SK-N-SH (cell line): ENCODE measurements at places on chromosomes 3 and 15. TPM values are rescaled to one million over a fixed set of nuclear protein-coding genes. Genes with fewer than 3 reads are reported as not detected.

GRCh38 chr3:177574222-177574856 lies 377.1 kb upstream of the TBL1XR1 start:
- no peak for DNase-seq

DNA sequence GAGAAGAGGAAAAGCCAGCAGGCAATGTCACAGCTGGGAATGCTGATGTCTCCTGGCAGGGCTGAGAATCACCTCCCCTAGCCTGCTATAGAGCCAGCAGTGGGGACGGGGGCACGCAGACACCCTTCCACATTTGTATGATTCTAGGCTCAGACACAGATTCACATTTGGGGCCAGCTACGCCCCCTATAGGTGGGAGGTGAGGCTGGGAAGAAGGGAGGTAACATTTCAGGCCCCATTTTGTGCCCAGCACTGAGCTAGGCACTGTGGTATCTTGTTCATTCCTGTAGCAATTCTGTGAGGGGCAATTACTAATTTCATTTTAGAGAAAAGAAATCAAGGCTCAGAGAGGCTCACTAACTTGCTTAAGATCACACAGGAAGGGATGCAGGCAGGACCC lies 15.9 kb upstream of the ACAD9 start:
- no peak for DNase-seq

GRCh38 chr3:116166121-116166520 lies 279.2 kb downstream of the LSAMP start:
- no peak for DNase-seq

- DNase-seq, result peak; percentile 63
Observed at GRCh38 chr3:11154953-11155325, 646 bp downstream of the HRH1 start.

GRCh38 chr3:11391174-11391879 lies 119.1 kb downstream of the ATG7 start:
- DNase-seq, result no peak

DNA sequence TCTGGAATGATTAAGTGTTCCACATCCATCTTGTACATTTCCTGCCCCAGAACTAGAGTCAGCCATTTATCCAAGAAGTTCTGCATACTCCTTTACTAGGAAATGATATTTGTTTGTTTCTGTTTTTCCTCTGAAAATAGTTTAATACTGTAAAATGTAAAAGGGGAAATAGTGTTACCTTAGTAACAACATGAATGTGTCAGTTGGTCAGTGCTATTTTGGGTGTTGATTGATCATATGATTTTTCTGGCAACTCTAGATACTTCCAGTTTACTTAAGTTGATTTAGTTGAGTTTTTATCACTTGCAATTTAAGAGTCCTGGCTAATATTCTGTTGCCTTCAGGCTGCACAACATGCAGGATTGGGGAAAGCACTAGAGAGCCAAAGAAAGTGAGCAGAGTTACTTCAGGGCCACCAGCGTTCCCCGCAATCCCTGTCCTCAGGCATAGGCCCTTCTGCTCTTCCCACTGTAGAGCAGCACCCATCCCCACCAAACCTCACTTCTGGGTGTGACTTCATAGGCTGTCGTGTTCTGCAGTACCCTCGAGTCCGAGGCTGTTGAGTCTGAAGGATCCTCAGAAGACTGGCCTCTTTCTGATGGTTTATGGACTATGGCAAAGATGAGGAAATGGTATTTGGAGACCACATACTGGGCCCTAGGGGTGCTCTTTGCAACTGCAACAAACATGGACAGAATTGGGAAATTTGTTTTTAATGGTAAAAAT lies 69.0 kb downstream of the CHD2 start:
- DNase-seq, result no peak

GRCh38 chr3:48398701-48399386 lies 26.8 kb downstream of the FBXW12 start:
- DNase-seq, result peak; percentile 7

GRCh38 chr3:177646749-177647148 lies 449.5 kb upstream of the TBL1XR1 start:
- no peak for DNase-seq

DNA sequence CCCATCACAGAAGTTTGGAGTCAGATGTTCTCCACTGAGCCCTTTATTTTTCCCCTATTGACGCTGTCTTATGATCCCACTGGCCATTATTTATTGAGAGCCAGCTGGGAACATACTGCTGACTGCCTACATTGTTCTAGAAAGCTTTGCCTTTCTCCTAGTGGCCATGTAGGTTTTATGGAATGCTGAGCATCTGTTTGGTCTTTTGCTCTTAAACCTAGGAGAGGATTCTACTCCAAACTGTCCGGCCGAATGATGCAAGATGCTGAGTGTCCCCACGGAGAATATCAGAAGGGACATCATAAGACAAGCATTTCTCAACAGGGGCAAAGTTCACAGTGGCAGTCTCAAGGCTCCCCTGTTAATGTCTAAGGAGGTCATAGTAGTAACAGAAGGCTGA lies 171.4 kb downstream of the ARRDC4 start:
- no peak for DNase-seq

- DNase-seq, result no peak
Observed at GRCh38 chr15:60788692-60789103, 309.8 kb upstream of the ICE2 start.

GRCh38 chr3:22007368-22007767 lies 256.4 kb upstream of the ZNF385D start:
- no peak for DNase-seq

DNA sequence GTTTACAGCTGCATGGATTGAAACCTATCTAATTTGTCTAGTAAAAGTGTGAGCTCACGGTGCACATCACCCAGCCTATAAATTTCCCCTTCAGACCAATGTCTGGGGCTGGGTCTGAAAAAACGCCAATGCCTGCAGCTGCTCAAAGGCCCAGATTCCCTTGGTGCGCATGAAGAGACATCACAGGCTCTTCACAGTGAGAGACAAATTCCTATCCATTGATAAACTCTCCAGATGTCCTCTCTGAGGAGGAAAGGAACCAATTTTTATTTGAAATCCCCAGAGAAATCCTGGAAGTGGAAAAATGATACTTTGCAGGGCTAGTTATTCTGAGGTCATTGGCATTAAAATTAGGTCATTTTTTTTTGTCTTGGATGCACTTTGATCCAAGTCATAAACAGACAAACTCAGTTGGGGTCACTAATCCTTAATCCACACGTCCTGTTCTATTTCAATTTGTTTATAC lies 360.5 kb downstream of the EPHA3 start:
- no peak for DNase-seq

GRCh38 chr3:179720196-179720595 lies 67.4 kb downstream of the USP13 start:
- no peak for DNase-seq

- DNase-seq, result no peak
Observed at GRCh38 chr3:182947888-182948287, 32.5 kb downstream of the DCUN1D1 start.

DNA sequence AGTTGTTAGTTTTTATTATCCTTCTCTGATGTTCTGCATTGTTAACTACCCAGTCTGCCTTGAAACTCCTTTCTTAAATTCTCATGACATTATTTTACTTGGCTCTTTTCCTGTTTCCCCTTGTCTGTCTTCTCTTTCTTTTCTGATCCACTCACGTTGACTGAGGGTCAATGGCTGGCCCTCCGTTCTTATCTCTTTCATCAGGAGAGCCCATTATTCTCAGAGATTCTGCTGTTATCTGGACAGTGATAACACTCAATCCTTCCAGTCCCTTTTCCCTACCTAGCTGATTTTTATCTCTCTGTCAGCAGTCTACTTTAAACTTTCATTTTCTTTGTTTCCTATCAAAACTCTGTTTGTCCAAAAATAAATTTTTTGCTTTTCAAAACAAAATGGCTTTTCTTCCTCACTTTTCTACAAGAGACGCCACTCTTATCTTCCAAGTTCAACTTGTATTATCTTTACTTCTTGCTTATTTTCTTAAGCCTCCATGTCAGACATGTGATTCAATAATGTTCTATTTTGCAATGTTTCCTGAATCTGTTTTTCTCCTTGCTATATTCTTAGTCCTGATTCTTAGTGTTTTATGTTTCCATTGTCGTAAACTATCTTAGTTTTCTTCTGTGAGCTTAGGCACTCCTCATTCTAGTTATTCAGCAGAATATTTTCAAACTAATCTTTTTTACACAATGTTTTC lies 120.2 kb downstream of the NEDD4 start:
- DNase-seq, result peak; percentile 10

DNA sequence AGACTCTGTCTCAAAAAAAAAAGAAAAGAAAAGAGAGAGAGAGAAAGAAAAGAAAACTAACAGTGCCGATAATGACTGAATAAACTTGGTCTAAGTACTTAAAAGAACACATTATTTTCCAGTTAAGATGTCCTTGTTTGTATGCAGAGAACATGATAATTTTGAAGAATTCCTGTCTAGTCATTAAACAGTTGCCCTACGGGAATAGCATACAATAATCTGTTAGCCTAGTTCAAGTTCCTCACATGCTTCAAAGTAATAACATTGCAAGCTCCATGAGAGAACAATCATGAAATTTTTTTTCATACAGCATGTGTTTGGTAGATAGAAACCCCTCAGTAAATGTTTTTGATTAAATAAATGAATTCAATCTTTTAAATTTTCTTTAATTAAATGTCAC lies 23.1 kb upstream of the BHLHE40 start:
- DNase-seq, result no peak

DNA sequence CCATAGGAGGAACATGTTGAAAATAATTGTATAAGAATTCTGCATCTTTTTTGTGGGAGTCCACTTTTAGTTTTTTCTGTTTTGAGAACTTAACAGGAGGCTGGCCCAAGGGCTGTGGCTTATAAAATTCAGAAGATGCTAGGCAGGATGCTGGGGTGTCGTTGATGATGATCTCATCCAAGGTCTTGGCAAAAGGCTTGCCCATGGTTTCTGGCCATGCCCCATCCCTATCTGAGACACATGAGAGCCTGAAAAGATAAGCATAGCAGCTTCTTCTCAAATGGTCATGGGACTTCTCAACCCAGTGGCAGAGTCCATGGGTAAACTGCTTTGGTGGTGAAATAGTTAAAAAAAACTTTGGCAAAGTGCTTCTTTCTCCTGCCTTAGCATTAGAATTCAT lies 35.2 kb downstream of the CMSS1 start:
- DNase-seq, result no peak

Gene ZNF660
- polyA plus RNA-seq, result 1.0 and 1.4 TPM in 2 replicates

Gene TEX55
- polyA plus RNA-seq, result not detected in 2 replicates

Gene PLXNB1
- 38.0 and 39.8 TPM in 2 replicates for polyA plus RNA-seq

Gene CAMK1
- polyA plus RNA-seq, result 44.9 and 47.1 TPM in 2 replicates

Gene NCBP2
- polyA plus RNA-seq, result 112 and 128 TPM in 2 replicates

Gene RBP2
- polyA plus RNA-seq, result not detected in 2 replicates

Gene SLC2A2
- 0.59 and 0.63 TPM in 2 replicates for polyA plus RNA-seq

Gene ZKSCAN7
- 5.4 and 9.2 TPM in 2 replicates for polyA plus RNA-seq

Gene ZIC4
- polyA plus RNA-seq, result 1.3 and 2.0 TPM in 2 replicates

Gene DGKG
- polyA plus RNA-seq, result 0.12 and 0.13 TPM in 2 replicates
